NCI-H2029 treated with DMSO at 0.1 percent for 48 hours (cell line): ENCODE measurements at places on chromosomes 5 and 9.

DNA sequence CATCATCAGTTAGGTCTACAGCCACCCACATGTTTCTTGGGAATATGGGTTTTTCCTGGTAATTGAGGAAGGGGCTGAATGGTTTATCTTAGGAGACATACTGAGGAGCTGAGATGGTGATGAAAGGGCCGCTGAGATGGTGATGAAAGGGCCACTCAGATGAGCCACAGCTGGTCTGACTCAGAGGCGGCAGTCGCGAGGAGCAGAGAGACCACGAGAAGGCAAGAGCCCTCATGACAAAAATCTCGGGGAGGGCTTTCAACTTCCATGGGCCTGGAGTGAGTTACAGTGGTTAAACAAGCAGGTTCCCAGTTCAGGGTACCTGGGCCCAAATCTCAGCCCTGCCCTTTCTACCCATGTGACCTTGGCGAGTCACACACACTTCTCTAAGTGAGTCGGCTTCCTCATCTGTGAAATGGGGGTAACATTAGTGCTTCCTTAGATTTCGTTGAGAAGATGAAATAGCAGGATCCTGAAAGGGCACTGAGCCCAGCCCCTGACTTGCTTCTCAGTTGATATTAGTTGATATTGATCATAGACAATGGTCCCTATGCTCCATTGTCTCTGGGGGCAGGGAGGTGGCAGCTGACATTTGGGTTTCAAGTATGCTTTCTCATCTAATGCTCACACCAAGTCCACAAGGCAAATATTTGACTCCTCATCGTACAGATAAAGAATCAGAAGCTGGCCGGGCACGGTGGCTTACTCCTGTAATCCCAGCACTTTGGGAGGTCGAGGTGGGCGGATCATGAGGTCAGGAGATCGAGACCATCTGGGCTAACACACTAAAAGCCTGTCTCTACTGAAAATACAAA lies 169.5 kb downstream of the RGS3 start:
- no peak for DNase-seq

DNA sequence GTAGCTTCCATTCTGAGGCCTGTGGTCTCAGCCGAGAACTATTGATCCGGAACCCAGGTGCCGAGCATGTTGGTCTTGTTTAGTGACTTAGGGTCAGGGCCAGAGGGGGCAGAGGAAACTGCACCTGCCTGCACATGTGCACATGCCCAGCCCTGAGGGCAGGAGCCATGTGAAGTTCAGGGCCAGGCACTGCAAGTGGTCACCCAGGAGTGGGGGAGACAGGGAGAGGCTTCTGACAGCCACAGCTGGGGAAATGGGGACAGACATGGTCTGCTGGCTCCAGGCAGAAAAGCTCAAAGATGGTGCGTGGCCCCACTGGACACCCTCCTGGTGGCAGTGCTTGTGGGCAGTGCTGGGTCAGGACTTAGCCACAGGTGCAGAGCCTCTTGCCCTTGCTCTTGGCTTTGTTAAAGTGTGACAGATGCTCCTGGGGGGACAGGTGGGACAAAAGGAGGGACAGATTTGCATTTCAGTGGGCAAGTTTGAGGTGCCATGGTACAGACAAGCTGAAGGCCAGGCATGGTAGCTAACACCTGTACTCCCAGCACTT lies 134.4 kb downstream of the CACNA1B start:
- no peak for DNase-seq

DNA sequence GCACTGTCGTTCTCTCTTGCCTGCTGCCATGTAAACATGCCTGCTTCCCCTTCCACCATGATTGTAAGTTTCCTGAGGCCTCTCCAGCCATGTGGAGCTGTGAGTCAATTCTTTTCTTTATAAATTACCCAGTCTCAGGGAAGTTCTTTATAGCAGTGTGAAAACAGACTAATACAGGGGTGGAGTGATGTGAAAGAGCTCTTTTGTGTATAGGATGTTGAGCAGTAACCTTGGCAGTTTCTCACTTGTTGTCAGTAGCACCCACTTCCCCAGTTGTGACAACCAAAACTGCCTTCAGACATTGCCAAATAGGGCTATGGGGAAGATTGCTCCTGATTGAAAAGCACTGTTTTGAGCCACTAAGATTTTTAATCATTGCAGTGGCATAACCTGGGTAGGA lies 552.2 kb upstream of the ZNF462 start:
- DNase-seq = no peak

GRCh38 chr5:43168175-43168574 lies 23.9 kb upstream of the NIM1K start:
- no peak for DNase-seq

GRCh38 chr5:180395540-180396274 lies 42.6 kb upstream of the GFPT2 start:
- no peak for DNase-seq

GRCh38 chr5:68070591-68071281 lies 144.8 kb upstream of the PIK3R1 start:
- DNase-seq = no peak

GRCh38 chr5:138444774-138445546 lies 6.1 kb downstream of the REEP2 start:
- no peak for DNase-seq

GRCh38 chr5:178683783-178684182 lies 46.7 kb downstream of the ZNF354A start:
- DNase-seq = no peak

- no peak for DNase-seq
These were observed 22.9 kb downstream of the KIF2A start for GRCh38 chr5:62328772-62329491.

DNA sequence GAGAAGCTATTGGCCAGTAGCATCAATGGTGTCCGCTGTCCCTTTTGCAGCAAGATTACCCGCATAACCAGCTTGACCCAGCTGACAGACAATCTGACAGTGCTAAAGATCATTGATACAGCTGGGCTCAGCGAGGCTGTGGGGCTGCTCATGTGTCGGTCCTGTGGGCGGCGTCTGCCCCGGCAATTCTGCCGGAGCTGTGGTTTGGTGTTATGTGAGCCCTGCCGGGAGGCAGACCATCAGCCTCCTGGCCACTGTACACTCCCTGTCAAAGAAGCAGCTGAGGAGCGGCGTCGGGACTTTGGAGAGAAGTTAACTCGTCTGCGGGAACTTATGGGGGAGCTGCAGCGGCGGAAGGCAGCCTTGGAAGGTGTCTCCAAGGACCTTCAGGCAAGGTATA lies 10.8 kb downstream of the TRIM32 start:
- DNase-seq = no peak

DNA sequence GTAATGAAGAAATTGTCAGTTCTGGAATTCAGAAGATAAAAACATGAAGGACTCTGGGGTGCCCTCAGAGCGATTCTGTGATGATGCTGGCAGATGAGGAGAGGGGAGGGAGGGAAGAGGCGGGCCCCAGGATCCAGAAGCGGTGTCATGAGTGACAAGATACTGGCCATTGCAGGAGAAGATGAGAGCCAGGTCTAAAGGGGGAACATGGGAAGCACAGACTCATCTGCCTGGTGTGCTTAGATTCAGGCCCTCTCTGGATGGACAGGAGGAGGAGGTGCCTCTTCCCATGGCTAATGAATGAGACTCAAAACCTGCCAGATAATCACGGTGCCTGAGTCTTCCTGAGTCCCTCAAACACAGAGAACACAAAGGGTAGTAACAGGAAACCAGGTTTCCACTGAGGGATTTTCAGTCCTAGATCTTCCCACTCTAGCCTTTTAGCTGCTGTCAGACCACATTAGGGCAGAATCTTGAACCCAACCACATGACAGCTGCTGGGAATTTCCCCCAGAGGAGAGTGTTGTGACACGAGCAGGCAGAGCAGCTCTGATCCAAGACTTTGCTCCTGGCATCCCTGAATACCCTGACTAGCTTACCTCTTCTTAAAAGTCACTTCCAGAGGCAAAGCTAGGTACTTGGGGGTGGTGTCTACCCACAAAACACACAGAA lies 28.2 kb upstream of the HSPA9 start:
- no peak for DNase-seq

DNA sequence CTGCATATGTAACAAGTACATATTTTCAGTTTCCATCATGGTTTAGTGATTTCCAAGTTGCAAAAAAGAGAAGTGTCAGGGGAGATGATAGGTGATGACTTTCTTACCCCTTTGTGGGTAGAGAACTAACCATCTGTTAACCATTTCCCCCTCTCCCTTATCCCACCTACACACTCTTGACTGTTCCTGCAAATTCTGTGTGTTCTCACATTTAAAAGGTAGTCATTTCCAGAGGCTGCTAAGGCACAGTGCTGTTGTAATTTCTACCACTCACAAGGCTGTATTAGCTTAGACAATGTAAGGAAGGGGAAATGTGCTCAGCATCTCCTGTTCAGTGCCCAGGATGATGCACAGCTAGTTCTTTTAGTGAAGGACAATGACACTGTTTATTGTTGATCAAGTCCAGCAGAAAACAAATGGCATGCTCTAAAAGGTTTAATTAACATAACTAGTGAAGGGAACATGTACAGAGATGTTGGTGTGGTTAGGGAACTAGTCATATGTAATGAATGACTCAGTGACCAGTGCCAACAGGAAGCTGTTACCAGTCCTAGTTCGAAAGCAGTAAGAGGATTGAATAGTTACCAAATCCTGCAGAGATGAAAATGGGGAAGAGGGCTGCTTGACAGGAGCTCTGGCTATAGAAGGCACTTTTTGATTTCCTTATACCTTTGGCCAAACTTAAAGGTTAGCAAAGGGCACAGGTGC lies 165.1 kb downstream of the PLK2 start:
- DNase-seq = no peak

DNA sequence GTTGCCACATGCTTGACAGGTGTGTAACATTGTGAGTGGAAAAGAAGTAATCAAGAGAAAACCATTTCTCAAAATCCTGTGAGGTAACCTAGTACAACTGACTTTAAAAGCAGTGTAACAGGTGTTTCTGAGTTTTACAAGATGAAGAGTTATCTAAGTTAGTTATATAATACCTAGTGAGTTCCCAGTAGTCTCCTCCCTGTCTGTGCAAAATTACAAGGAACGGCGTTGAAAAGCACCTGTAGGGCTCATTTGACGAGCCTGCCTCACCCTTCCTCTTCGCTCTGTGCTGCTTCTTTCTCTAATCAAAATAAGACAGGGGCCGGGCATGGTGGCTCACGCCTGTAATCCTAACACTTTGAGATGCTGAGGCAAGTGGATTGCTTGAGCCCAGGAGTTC lies 132.9 kb upstream of the SLC30A5 start:
- no peak for DNase-seq

DNA sequence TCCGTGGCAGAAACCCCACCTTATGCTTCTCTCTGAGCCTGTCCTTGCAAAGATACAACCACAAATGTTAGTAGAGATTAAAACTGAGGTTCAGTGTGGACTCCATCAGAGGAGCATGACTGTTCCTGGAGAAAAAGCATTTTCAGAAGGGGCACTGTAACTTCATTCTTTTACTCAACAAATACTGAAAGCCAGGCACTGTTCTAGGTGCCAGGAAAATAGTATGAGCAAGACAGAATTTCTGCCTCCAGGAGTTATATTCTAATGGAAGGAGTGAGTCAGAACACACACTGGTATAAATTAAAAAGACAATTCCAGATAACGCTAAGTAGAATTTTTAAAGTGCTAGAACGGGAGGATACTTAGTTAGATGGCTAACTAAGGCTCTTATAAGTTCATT lies 251.4 kb upstream of the GAS1 start:
- DNase-seq = no peak

DNA sequence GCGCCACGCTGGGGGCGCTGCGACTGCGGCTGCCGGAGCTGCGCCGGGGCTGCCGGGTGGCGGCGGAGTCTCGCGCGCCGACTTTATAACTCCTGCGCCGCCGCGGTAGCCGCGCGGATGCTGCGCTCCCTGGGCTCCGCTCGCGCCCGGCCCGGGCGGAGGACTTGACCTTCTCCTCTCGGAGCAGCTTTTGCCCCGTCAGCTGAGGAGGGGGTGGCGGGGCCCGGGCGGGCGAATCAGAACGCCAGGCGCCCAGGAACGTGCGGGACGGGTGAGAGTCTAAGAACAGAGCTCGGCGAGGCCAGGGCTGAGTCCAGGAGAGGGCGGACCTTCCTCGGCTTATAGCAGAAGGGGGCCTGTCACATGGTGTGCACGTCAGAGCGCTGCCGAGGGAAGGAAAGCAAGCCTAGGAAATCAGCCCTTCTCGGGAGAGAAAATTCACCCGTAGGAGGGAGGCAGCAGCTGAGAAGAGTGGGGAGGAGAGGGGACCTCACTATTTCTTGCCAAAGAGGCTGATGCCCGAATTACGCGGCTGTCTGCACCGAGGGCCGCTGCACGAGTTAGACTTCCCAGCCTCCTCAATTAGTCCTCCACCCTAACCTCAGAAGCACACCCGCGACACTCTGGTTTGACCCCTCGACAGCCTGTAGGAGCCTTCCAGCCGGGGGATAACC lies at the start of gene FOXD1:
Gene FOXD1, minus strand, starts transcription at position 315 of the 674 bp plus-strand sequence. CDS start 415 bp downstream, outside the sequence.
- peak; percentile 85 for DNase-seq

- no peak for DNase-seq
These were observed 56.9 kb upstream of the ASS1 start for GRCh38 chr9:130387905-130388304.

- DNase-seq = no peak
These were observed 234.0 kb upstream of the NMUR2 start for GRCh38 chr5:152638996-152639552.

- no peak for DNase-seq
These were observed 48.4 kb downstream of the SECISBP2 start for GRCh38 chr9:89366711-89367110.

GRCh38 chr5:78701795-78702410 lies 53.3 kb upstream of the LHFPL2 start:
- DNase-seq = no peak

GRCh38 chr5:134512661-134512999 lies 12.8 kb upstream of the JADE2 start:
- DNase-seq = no peak

DNA sequence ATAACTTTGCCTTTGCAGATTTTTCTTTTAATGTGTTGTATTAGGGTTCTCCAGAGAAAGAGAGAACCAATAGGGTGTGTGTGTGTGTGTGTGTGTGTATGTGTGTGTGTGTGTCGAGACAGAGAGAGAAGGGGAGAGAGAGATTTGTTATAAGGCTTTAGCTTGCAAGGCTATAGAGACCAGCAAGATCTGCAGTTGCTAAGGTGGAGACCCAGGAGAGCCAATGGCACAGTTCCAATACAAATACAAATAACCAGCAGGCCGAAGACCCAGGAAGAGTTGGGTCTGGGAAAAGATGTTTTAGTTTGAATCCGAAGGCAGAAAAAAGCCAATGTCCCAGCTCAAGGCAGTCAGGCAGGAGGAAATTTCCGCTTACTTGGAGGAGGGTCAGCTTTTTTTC lies 23.0 kb downstream of the TMOD1 start:
- DNase-seq = no peak

GRCh38 chr5:143592648-143593047 lies 189.2 kb upstream of the NR3C1 start:
- no peak for DNase-seq

DNA sequence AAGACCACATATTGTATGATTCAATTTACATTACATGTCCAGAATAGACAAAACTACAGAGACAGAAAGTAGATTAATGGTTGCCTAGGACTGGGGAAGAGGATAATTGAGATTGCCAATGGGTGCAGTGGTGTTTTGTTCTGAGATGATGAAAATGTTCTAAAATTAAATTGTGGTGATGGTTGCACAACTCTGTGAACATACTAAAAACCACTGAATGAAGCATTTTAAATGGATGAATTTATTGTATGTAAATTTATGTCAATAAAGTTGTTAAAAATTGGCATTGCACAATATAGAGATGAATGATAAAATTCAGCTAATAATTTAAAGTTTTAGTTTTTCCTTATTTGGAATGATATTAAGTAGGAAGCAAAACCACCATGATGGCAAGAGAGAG lies 109.5 kb upstream of the NR4A3 start:
- DNase-seq = no peak

GRCh38 chr5:176614805-176615478 lies 5.0 kb upstream of the GPRIN1 start:
- DNase-seq = no peak

- no peak for DNase-seq
These were observed 5.0 kb upstream of the SPARC start for GRCh38 chr5:151691706-151692105.

- no peak for DNase-seq
These were observed 27.2 kb upstream of the ELL2 start for GRCh38 chr5:95988877-95989276.
